Stimulated activated CD4-positive, alpha-beta T cell treated with anti-CD3 and anti-CD28 coated beads, Interleukin-2, amount 100 ng/mL, for 4 hours (primary cell): ENCODE measurements at places on chromosomes 7 and 10.

DNA sequence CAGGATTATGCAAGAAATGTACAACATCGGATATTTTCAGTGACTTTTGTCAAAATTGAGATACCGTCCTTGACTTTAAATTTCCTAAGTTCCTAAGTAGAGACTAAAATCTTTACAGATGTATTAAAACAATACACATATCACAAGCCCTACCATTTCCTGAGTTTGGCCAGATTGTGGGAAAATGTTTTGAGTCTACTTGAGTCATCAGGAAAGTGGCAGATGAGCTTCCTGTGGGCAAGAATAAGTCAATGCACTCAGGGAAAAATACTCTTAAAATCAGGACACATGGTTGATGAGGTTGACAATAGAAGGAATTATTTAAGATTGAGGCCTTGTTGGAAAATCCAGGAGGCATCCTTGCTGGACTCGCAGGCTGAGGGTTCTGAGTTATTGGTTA lies 162.5 kb downstream of the SNX10 start:
- no peak for DNase-seq

- DNase-seq: no peak
Measured at GRCh38 chr7:45584261-45585210, 10.4 kb downstream of the ADCY1 start.

DNA sequence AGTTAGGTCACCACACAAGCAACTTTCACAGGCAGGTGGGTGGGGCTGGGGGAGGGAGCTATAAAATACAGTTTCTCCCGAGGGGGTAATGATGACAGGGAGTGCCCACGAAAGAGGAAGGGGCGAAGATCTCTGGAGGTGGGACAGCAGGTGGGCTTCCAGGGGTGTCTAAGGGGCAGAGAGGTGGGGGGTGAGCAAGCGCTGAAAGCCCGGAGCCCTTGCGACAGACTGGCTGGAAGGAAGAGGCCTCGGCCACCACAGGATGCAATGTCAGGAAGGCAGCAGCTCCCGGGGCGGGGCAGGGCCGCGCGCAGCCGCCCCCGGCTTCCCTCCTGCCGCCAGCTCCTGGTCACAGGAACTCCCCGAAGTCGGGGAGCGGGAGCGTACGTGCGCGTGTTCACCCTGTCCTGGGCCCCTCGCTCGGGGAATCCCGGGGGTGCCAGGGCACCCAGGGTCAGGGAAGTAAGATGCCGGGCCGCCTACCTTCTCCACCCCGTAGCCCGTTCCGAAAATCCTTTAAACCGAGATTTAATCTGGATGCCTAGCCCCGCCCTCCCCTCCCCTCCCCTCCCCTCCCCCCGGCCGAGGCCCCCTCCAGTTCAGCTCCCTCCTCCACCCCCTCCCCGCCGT lies 105.2 kb upstream of the PPIF start:
- DNase-seq: no peak

DNA sequence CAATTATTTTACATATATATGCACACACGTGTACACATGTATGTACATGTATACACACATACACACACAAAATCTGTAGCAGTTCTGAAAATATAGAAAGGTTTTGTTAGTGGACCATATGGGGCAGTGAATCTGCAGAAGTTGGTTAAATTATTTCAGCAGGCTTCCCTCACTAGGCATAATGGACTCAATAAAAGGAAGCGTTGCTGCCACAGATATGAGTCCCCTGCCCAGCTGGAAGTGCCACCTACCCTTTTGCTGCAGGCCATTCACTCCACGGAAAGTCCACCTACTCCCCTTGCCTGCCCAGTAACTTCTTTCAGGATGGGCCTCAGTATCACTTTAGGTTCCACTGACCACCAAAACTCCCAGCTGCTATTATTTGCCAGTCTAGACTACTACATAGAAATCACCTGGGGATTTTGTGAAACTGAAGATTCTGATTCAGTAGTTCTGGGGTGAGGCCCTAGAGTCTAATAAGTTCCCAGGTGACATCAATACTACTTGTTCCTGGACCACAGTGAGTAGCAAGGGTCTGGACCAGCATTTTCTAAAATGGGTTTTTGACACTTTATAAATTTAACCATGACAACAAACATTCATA lies 29.3 kb upstream of the CROT start:
- no peak for DNase-seq

- DNase-seq: no peak
Measured at GRCh38 chr10:59362959-59363381, 621 bp upstream of the FAM13C start.

DNA sequence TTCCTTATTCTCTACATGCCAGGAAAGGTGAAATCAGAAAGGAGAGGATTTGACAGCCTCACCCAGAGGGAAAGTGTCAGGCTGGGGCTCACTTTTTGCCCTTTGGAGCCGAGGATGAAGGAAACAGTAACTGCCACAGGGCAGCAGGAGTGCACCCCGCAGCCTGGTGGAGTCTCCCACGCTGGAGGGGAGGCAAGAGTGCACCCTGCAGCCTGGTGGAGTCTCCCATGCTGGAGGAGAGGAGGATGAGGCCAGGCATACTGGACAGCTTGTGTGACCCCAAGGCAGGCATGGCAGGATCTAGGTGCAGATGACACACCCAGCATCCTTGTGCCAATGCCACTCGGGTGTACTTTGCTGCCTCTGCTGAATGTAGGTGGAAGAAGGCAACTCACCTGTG lies 484.0 kb downstream of the DNAJB6 start:
- DNase-seq: no peak
